ENCODE measurements at places on chromosomes 2 and 18. TPM values are rescaled to one million over a fixed set of nuclear protein-coding genes. Genes with fewer than 3 reads are reported as not detected.

COL3A1 gene
- 0.28 TPM for total RNA-seq

MROH2A gene
- not detected for total RNA-seq

MLPH gene
- total RNA-seq: 326 TPM

HOXD3 gene
- 0.32 TPM for total RNA-seq

CRYGD gene
- not detected for total RNA-seq

Measured in A549 treated with ZK216348 at 1 μM for 4 hours (cell line).